DMS79 (cell line): ENCODE measurements at places on chromosomes 12 and 14.

DNA sequence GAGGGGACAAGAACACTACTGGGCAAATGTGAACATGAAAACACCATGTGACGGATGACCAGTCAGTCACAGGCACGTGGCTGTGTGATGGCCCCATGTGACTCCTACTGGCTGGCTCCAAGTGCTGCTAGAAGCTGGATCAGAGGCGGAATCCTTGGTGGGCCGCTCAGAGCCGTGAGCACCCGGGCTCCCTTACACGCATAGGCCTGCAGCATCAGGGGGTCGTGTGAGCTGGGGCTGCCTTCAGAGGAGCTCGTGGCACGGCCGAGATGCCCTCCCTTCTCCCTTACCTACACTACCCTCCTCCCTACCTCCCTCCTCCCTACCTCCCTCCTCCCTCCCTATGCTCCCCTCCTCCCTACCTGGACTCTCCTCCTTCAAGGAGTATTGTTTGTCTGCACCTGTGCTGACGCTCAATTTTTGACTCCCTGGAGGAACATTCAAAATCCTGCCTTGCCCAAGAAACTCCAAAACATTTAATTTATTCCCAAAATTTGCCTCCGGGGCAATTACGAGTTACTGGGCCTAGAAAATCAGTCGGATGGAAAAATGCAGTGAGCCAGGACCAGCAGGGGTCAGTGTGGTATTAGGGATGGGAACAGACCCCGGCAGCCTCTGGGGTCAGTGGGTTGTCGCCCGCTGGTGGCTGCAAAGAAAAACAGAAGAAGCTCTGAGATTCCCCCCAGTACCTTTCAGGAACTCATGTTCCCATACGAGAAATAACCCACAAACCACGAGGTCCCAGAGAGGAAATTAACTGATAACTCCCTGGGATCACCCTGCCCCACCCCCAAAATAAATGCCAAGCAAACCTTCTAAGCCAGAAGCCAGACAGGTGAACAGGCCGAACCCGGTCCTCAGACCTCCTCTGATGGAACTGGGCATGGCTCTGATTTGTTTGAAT, 61.3 kb downstream of the C14orf132 start:
- peak; percentile 41 for DNase-seq

DNA sequence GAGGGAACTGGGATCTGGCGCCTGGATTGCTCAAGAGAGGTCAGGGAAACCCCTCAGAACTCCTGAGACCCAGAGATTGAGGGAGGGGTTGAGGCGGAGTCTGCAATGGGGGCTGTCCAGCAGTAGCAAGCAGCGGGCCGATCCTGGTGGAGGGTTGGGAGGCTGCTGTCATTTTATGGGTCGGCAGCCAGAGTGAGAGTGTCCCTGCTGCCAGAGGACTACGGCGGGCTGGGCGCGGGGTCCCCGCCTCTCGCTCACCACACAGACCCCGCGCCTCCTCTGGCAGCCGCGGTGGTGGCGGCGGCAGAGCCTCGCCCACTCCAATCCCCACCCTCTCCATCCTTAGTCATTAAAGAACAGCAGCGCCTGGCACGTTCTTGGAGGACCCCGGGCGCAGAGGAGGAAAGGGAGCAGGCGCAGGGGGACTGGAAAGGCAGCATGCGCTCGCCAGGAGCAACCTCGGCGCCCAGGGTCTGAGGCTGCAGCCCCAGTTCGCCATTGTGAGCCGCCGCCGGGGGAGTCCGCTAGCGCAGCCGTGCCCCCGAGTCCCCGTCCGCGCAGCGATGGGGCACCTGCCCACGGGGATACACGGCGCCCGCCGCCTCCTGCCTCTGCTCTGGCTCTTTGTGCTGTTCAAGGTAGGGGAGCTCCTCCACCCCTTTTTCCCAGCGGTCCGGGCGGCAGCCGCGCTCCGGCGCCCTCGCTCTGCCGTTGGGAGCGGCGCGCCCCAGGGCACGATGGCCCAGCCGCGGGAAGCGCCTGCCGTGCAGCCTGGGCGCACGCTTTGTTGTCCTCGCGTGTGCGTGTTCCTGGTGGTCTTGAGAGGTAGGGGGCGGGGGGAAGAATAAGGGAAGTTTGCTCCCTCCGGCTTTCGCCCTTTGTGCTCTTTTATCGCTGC, at the start of gene PTPRO:
Gene PTPRO (plus strand): TSS at position 345 of the 898 bp plus-strand sequence.
- peak; percentile 46 for DNase-seq

DNA sequence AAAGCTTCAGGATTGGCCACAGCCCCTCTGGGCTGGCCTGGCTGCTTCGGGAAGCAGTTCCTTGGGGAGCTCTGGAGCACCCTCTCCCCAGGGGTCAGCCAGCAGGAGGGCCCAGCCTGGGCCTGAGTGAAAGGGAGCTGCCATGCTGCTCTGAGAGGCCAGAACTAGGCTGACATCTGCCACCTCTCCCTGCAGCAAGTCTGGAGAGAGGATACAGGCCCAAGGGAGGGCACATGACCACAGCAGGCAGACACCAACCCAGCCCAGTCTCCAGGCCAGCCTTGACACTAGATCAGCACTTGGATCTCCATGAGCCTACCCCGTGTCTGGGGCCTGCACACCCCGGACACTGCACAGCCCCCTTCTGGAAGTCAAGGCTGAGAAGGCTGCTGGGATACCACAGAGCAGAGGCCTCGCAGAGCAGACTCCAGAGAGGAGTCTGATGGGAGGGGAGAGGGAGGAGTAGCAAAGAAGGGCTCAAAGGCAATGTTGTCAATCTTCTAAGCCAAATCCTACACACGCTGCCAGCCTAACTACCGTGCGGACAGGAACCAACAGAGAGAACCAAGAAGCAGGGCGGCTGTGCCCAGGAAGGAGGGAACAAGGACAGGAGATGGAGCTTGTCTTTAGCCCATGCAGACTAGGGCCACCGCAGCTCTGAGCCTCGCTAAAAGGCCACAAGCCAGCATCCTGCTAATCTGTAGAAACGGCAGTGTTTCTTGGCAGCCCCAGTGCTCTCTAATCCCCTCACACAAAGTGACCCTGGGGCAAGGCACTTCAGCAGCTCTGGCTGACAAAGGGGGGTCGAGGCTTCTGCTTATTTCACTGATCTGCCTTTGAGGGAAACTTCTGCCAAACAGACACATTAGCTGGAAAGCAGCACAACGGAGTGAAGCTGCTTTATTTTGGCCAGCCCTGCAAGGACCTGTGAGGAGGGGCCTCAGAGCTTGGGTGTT, 12.9 kb downstream of the COL2A1 start:
- no peak for DNase-seq

- DNase-seq: no peak
Measured at GRCh38 chr12:1799051-1799881, 21.1 kb upstream of the LRTM2 start.

- no peak for DNase-seq
Measured at GRCh38 chr14:103074729-103075367, 9.2 kb upstream of the LBHD2 start.

DNA sequence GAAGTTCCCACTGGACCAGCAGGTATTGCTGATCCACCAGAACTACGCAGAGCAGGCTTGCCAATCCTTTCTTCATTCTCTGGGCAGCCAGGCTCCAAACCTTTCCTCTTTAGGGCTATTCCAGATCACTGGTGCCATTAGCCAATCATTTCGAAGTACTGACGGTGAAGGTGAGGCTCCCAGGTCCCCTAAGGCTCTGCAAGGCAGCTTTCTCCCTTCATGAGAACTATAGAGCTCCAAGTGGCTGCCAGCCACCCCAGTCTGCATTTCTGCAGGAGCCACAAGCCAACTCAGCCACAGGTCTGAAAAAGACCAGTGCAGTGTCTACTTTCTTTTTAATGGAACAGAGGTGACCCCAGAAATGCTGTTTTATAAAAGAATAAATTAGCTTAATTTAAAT, 48.7 kb downstream of the RAB35 start:
- DNase-seq: peak; percentile 44

GRCh38 chr12:65384240-65384639, 105.8 kb downstream of the MSRB3 start:
- DNase-seq: no peak

DNA sequence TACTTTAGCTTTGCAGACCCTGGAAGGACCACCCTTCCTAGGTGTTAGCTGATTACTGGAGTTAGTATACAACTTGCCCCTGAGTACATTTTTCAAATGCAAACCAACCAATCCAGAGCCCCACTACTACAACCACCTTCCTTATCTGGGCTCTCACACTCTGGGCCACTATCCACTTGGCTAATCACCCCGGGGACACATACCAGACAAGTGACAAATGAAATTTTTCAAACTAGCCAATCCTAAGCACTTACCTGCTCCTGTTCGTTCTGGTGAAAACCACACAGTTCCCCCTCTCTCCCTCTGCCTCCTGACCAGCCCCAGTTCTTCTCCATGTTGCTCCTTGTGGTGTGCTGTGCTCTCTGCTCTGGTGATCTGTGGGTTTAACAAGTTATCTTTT, 140.4 kb downstream of the CNTN1 start:
- DNase-seq: no peak

GRCh38 chr12:74482115-74482514, 55.5 kb upstream of the ATXN7L3B start:
- DNase-seq: no peak

GRCh38 chr12:46402451-46402850, 29.9 kb upstream of the SLC38A2 start:
- DNase-seq: no peak

- DNase-seq: no peak
Measured at GRCh38 chr12:130424858-130425697, 87.4 kb downstream of the PIWIL1 start.

- no peak for DNase-seq
Measured at GRCh38 chr14:68476212-68477109, 316.4 kb downstream of the ZFP36L1 start.

- DNase-seq: no peak
Measured at GRCh38 chr14:54617467-54617866, 50.5 kb downstream of the SAMD4A start.

DNA sequence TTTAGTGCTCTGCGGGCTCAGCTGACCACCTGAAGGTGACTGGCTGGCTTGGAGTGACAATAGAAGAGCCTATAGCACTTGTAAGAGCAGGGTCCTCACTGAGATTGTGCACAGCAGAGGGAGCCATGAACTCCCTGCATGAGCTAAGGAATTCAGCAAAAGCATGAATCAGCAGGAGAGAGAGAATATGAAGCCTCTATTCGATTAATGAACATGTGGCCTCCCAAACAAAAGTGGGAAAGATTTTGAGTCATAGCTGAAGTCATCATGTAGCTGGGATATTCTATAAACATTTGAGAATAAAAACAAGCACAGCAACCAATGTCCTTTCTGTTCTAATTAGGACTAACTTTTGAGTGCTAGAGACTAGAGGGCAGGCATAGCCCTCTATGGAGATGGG, 626.6 kb downstream of the DIO2 start:
- DNase-seq: no peak

DNA sequence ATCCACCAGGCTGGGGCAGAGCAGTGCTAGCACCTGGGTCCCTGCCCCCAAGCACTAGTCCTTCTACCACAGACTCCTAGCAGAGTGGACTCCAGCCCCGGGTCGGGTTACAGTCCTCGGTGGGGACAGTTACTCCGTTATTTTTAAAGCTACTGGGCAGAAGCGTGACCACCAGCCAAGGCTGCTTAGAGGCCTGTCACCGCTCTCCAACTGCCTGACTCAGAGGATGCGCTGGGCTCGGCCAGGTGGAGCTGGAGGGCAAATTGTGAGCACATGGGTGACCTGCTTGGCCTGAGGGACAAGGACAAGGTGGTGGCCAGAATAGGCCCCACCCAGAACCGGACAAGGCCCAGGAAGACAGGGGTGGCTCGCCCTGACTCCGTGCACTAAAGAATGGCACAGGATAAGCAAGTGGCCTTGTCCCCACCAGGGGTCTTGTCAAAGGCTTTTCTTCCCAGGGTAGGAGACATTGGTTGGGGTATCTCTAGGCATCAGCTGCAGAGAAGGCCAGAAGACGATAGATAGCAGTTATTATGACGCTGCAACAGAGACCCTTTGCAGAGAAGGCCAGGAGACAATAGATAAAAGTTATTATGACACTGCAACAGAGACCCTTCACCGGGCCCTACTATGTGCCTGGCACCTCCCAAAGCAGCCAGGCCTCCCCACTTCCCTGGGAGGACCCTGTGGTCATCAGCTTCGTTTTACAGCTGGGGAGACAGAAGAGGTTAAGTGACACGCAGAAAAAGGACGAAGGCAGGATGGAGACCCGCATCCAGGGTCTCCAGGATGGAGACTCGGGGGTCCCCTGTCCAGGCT, 1.6 kb downstream of the ABCB9 start:
- DNase-seq: no peak

- no peak for DNase-seq
Measured at GRCh38 chr14:51869411-51870100, 9.1 kb downstream of the GNG2 start.

- DNase-seq: no peak
Measured at GRCh38 chr12:14935031-14935430, 3.3 kb downstream of the ERP27 start.

- DNase-seq: peak; percentile 46
Measured at GRCh38 chr14:60253649-60254048, 4.6 kb downstream of the PPM1A start.

- peak; percentile 58 for DNase-seq
Measured at GRCh38 chr12:53984901-53985691, at the start of gene HOXC10. HOXC10 (plus strand) TSS chr12:53985146; CDS start chr12:53985260, 114 bp downstream.

DNA sequence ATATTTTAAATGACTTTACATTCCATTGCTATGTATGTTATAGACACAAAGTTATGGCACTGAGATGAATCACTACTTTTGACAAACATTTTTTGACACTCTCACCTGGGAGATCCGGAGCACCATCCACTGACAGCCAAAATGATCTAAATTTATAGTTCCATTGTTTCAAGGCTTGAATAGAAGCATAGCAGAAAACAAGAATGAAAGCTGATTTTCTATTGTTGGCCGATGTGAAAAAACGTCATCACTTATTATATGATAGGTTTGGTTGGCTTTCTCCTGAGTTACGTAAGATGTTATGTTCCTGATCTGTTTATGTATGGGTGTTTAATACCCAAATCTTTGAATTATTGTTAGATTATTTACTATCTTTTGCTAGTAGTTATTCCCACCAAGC, 306.2 kb downstream of the PAWR start:
- no peak for DNase-seq

DNA sequence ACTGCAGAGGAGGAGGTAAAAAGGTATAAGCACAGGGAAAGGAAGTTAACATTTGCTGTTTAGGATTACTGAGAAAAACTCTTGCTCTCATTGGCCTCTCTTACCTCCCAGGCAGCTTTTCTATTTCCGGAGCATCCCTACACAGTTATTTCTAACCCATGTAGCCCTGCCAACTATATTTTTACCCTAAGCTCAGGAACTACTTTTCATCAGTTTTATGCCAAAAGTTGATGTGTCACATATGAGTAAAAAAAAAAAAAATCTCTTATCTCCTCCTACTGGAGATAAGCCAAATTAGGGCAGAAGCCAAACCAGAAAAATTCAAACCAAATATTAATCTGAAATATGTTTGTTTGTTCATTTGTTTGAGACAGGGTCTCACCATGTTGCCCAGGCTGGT, 34.4 kb upstream of the PSMA6 start:
- DNase-seq: no peak

- no peak for DNase-seq
Measured at GRCh38 chr12:57472391-57472790, 7.3 kb downstream of the ARHGAP9 start.

GRCh38 chr12:120101182-120101581, 15.4 kb downstream of the RAB35 start:
- peak; percentile 17 for DNase-seq

- DNase-seq: no peak
Measured at GRCh38 chr14:67417633-67418032, 5.7 kb upstream of the PLEK2 start.

GRCh38 chr12:114776731-114777442, 92.9 kb upstream of the TBX3 start:
- no peak for DNase-seq
